ENCODE measurements at places on chromosomes 11 and 22.

DNA sequence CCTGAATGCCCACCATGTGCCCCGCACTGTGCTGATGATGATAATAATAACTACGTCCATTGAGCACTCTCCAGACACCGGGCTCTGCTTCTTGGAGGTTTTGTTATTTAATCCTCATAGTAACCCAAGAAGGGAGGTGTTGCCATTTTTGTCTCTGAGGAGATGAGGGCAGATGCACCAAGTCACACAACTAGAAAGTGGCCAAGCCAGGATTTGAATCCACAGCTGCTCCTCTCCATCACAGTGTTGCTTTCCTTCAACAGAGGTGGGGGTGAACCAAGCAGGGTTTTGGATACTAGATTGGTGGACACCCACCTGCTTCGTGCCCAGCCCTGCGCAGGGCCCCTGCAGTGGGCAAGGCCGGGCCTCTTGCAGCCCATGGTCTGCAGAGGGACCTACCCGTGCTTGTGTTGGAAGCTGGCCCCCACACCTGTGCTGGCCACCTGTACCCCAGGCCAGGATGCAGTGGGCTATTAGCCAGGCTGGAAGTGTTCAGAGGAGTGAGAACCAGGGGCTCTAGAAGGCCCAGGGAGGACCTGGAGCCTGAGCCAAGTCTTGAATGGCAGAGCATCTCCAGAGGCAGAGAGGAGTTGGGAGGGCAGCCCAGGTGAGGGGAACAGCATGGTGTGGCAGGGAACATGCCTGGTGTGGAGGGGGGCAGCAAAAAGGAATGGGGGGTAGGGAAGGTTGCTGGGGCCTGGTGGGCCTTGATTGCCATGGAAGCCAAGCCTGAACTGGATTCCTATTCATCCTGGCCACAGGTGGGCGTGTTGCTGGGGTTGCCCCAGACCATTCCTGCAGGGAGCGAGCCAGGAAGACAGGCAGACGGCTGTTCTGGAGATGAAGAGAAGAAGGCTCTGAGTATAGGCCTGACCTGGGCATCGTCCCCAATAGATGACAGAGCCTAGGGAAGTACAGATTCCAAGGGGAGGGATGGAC, 2.7 kb upstream of the DPP3 start:
- no peak for DNase-seq

GRCh38 chr11:17277024-17277584, 565 bp downstream of the NUCB2 start:
- peak; percentile 72 for DNase-seq

DNA sequence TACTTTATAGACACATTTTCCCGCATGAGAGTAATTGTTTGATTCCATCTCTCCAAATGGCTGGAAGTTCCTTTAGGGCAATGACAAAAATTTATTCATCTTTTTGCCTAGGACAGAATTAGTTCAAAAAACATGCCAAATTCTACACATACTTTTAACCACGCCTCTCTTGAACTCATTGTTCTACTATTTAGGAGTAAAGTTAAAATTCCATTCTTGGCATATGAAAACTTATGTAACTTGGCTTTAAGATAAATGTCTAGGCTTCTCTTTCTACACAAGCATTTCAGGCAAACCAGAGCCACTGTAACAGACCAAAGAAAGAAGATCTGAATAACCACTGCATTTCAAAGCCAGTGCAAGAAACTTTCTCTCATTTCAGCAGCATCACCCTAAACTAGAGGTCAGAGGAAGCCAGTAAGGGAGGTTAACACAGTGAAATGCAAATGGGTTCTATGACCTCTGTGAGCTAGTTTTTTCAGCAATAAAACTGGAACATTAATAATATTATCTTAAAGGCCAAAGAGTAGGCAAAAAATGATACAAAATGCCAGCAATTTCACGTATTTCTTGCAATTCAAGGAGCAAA, 73.0 kb downstream of the RSF1 start:
- DNase-seq: peak; percentile 49

DNA sequence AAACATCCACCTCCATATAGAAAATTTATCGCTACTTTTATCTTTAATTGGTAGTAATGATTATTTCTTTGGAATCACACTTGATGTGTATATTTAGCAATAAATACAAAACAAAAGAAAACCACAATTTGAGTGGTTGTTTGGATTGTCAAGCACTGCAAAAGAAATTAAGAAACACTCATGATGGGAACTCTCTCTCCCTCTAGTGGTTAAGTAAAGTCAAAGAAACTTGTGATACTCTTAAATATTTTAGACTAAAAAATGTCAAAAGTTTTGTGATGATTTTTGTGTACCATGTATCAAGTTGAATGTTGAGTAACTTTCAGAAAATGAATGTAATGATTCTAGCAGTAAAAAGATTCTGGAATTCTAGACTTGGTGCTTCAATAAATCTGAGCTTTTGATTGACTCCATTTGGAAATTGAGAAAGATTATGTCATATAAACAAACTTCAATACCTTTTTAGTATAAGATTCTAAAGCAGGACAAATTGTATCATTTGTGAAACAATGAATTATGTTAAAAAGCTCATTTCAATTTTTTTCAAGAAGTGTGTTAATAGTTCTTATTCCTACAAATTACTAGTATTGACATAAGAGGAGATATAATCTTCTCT, 20.8 kb downstream of the MUC15 start:
- DNase-seq: peak; percentile 27

DNA sequence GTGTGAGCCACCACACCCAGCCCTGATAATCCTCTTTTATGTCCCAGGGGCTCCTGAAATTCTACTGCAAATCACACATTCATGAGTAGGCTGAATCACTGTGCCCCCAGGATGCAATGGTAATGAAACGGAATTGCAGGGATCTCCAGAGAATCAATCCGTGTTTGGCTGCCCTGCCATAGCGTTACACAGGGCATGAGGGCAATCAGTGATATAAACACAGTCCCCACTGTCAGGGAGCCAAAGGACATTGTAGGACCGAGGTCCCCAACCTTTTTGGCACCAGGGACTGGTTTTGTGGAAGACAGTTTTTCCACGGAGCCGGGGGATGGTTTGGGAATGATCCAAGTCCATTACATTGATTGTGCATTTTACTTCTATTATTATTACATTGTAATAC, 9.0 kb upstream of the PLA2G6 start:
- DNase-seq: no peak

- no peak for DNase-seq
These were observed 4.6 kb upstream of the IL17REL start for GRCh38 chr22:50016988-50017700.

DNA sequence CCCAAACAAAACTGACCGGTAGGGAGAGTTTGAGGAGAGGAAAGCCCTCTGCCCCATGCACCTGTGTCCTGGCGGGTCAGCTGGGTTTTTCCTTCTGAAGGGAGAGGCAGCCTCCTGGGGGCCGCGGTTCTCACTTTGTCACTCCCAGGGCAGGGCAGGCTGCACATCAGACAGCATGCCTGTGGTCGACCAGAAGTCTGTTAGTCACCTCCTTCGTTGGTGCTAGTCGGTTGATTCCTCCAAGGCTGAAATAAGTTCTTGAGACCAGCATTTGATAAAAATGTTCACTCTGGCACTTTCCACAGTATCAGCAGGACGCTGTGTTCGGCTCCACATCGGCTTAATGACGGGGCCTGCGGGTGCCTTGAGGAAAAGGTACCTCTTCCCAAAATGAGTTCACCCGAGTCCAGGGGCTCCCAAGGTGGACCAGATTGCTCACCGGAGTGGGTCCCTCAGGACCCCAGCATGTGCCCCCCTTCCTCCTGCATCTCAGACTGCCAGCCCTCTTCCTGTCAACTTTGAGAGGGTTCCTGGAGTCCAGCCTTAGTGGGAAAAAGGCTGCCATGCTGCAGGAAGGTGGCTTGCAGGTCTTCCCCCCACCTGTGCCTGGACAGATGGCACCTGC, 373.7 kb upstream of the B3GAT1 start:
- no peak for DNase-seq

GRCh38 chr11:3195251-3196160, 23.1 kb downstream of the MRGPRG start:
- DNase-seq: peak; percentile 31

- DNase-seq: no peak
These were observed 183.0 kb downstream of the TBC1D22A start for GRCh38 chr22:46945481-46945880.

GRCh38 chr11:116515664-116516184, 257.1 kb downstream of the BUD13 start:
- DNase-seq: no peak

DNA sequence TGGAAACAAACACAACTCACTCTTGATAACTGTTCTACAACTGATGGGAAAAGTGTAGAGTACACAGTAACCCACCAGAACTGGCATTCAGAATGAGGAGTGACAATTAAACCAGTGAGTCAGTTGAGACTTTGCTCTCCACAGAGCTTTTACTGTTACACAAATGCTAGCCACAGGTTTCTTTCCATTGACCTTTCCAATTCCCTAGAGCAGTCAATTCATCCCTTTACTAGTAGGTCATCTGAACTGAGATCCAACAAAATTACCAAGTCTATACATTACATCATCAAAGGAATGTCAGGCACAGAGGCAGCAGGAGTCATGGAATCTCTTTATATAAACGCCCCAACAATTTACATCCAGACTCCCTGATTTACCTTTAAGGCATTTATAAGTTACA, 65.9 kb downstream of the PHF21A start:
- peak; percentile 82 for DNase-seq

DNA sequence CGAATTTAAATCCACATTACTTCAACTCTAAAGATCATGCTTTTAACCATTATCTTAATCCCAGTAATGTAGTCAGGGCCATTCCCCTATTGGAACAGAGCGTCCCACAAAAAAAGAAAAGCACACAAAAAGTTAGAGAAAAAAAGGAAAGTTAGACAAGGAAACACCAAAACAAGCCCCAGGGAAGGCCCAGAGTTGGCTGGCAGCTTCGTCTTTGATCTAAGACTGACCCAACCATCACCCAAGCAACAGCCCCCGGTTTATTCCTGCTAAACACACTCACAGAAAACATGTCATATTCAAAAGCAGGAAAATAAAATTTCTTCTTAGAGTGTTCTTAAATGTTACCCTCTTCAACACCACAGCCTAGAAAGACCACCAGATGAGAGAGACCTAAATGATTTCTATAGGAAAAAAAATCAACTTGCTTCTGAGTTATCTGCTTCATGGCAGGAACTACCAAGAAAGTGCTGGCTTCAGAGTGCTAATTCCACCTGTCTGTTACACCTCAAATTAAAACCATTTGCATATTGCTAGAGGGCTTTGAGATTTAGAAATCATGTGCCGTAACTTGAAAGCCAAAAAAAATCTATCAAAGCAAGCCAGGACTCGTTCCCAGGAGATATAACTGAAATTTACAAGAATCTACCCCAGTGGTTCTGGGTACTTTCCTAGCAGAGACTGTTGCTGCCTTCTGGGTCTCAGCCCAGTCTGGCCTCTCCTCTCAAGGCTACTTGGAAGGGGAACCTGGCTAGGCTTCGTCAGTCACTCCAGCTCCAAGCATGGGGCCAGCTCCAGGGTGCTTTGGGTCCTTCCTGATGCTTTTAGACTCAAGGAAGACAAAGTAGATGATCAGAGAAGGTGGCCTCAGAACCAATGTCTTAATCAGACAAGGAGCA, 31.2 kb downstream of the POU2AF3 start:
- DNase-seq: no peak

DNA sequence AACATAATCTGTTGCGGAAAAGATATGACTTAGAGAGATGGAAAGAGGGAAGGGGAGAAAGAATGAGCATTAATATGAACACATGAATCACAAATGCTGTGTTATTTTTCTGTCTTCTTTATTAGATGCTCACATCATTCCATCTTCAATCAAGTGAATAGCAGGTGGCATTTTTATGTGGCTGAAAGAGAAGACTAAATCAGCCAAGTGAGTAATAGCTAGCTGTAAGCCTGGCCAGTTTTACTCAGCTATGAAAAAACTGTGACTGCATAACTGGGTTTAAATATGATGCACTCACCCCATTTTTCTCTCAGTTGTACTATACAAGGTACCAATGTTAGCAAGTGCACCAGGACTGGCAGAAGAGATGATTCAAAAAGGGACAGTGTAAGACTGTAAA, 571.1 kb downstream of the JRKL start:
- no peak for DNase-seq

GRCh38 chr11:72478669-72479068, 44.3 kb upstream of the CLPB start:
- peak; percentile 13 for DNase-seq

GRCh38 chr22:18156878-18157713, 7.1 kb downstream of the USP18 start:
- peak; percentile 94 for DNase-seq

- peak; percentile 76 for DNase-seq
These were observed 125.0 kb upstream of the ARHGAP42 start for GRCh38 chr11:100562128-100562527.

- peak; percentile 38 for DNase-seq
These were observed 47.1 kb upstream of the SYT13 start for GRCh38 chr11:45333001-45333971.

GRCh38 chr11:78801161-78801884, 226.7 kb upstream of the NARS2 start:
- DNase-seq: peak; percentile 85

GRCh38 chr22:46829117-46829891, 66.9 kb downstream of the TBC1D22A start:
- DNase-seq: peak; percentile 94

- no peak for DNase-seq
These were observed 8.3 kb downstream of the RELT start for GRCh38 chr11:73384531-73384871.

- no peak for DNase-seq
These were observed 176.1 kb downstream of the LRRC4C start for GRCh38 chr11:41283191-41283930.

DNA sequence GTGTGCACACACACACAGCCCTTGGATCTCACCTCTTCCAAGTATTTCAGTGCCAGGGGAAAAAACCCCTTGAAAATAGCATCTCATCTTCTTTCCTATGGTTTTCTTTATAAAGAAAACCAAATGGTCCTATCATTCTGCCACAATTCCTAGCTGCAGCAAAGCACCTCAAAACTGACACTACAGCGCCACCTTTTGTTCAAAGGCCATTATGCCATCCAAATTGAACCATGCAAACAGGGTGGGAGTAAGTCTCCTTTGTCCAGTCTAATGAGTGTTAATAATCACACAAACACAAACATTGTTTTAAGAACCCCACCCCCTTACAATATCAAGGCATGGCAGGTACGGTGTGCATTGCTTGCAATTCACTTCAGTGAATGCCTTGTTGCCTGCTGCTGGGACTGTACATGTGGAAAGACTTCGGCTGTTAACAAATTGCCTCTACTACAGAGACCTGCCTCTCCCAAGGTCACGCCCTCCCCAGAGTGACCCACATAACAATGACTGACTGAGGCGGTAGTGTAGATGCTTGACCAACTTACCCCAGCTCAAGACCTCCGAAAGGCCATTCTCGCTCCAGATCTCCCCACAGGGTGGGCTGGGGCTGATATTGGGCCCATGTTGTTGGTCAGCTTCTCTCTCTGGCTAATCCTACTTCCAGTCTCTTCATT, 31.7 kb downstream of the FAM181B start:
- peak; percentile 50 for DNase-seq

All from GM23248 (cell line).